ENCODE measurements at places on chromosomes 5 and 9.

DNA sequence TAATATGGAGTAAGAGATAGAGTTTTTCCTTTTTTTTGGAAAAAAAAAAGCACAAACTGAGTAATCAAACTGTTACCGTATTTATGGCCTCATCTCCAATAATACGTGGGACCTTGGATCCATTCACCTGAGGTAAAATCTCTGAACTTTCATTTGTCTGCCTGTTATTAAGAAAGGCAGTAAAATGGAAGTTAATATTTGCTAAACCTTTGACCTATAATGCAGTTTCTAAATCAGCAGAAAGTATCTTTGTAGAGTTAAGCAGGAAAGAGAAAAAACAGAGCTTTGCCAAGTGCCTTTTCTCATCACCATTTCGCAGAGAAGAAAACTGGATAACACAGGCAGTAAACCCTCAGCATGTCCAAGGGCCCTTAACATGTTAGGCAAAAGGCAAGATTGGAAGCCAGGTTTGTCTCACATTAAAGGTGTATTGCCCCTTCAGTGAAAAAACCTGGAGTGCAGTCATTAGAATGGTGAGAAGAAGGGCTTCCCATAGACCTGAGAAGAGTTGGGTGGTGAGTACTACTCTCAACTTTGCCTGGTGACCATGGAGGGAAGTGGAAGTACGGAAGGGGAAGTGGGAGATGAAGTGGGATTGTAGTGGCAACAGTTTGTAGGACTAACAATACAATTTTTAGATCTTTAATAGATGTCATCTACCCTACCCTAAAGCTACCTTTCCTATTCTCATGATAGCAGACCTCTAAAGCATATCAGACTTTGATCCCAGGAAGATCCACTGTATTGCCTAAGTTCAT, 65.4 kb upstream of the GRAMD2B start:
- DNase-seq = no peak

- no peak for DNase-seq
Measured at GRCh38 chr5:34703767-34704713, 47.9 kb downstream of the RAI14 start.

DNA sequence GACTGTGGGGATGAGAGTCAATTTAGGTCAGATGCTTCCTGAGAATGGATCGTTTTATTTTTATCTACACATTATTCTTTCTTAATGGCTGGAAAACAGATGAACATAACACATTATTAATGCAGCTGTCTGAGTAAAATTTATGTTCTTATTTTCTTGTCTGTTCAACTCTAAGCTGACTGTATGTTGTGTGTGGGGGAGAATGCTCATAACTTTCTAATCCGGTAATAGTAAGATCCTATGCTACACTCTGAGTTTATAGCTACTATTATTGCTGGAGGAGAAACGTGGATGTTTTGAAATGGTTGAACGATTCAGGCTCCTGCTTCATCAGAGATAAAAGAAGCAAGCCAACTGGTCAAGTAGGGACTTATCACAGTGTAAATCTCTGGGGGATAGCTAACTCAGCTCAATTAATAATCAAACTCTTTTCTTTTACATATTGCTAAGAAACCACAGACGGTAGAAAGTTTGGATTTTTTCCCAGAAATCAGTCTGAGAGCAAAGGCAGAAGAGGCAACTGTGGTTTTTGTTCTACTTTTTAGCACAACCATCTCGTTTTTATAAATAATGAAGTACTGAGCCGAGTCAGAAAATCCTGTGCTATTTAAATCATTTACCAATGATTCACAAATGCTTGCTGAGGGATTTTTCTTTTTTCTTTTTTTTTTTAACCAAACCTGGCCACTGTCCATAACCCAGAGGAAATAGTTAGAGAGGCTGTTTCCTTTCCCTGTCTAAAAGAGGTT, 265.0 kb upstream of the FAM174A start:
- DNase-seq = no peak

- DNase-seq = no peak
Measured at GRCh38 chr5:180074462-180074861, 2.9 kb upstream of the RNF130 start.

DNA sequence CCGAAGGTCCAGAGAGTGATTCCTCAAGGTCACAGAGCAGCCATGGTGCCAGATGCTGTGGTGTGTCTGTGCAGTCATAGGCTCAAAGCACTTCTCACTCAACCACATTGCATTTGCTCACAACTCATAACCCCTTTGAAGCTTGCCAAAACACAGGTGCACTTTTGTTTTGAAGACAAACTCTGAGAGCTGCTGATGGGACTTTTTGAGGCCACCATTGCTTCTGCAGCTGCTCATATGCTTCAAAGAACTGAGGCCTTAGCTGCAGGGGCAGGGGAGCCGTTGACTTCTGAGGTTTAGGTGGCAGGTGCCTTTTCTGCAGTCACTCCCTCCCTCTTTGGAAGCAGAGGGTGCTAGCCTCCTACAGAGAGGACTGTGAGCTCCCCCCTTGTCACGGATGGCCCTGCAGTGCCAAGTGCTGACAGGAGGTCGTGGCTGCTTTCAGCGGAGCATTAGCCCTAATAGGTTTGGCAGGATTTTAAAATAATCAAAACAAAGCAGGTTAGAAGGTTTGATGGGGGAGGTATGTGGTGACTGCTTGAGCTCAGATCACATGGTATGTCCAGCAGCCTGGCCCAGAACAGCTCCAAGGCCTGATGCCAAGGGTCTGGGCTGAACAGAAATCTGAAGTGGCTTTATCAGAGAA, 232.1 kb downstream of the MAN2A1 start:
- DNase-seq = no peak

DNA sequence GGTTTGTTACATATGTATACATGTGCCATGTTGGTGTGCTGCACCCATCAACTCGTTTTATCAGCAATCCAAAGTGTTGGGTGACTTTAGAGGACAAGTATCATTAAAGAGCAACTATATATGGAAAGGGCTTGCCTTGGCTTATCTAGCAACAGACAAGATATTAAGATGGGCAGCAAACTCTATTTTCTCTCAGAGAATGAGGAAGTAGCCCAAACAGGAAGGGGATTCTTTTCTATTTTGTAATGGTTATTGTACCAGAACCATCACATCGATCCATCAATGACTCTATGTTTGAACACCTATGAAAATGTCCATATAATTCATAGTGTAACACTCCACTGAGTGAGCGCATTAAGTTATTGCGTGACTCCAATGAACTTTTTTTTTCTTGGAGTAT, 260.1 kb upstream of the SLC24A2 start:
- DNase-seq = no peak
